ENCODE measurements at places on chromosomes 3 and 15.
A peak's percentile ranks its signal among the peaks of the same experiment; 100 is the strongest.

DNA sequence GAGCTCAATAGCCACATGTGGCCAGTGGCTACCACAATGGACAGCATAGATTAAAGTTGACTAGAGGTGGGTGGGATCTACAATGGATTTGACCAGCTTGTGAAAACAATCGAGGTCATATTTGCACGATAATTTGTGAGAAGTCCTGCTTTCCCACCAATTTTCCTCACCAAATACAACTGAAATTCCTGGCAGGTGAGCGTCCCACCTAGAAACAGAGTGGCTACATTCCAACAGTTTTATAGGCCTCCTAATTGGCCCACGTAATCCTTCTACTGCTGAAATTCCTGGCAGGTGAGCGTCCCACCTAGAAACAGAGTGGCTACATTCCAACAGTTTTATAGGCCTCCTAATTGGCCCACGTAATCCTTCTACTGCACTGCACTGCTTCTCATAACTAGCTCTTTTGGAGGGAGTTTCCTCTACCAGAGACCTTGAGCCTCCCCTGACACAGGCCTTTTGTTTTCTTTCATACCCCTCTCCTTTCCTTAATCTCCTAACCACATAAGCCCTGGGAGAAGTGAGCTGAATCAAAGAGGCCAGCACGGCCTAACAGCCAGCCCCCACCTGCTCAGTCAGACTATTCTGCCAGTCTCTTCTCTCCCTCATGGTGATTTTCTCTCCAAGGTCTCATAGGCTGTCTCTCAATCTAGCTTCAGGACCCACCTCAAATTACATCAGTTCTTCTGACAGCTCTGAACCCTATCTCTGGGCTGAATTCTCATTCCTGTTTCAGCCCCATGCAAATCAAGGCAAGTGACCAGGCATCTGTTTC is 80.2 kb downstream of the BFSP2 start:
- no peak for DNase-seq

- DNase-seq, result no peak
These were observed 313.4 kb downstream of the BCHE start for GRCh38 chr3:165523801-165524200.

GRCh38 chr3:185416513-185416912 is 53.6 kb downstream of the MAP3K13 start:
- DNase-seq, result no peak

- DNase-seq, result no peak
These were observed 100.4 kb downstream of the PCCB start for GRCh38 chr3:136350557-136350956.

- no peak for DNase-seq
These were observed 45.2 kb upstream of the LRRC58 start for GRCh38 chr3:120394347-120394746.

GRCh38 chr3:123533554-123534159 is 51.2 kb downstream of the HACD2 start:
- no peak for DNase-seq

- DNase-seq, result no peak
These were observed 214.5 kb downstream of the RPLP1 start for GRCh38 chr15:69666921-69667811.

DNA sequence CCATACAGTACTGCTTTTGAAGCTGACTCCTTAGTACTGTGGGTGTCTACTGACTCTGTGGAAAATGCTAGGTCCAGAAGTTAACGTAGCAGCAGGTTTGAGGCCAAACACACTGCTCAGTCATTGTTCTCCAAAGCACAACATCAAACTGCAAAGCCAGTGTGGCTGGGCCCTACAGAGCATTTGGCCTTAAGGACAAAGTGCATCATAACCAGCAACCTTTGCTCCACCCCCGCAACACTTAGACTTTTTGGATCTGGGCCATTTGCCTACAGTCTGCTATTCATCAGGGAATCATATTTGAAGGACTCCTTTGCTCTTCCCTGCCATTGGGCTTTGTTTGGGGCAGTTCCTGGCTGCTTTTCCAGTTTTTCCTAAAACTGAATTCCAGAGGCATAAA is 43.1 kb upstream of the ARL6 start:
- no peak for DNase-seq

DNA sequence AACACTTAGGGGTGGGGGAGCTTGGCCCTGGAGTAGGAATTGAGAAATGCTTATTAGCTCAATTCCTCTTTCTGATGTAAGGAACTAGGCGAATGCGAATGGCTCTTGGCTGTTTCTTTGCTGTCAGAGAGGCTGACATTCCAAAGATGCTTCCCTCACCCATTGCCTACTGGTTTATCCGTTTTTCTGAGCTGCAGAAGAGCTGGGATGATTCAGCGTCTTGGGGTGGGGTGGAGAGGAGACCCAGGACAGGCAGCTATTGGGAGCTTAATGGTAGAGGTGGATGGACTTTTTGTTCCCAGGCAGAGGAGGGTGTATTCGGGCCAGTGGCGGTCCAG is 9.8 kb downstream of the PLEKHO2 start:
- DNase-seq, result no peak

- no peak for DNase-seq
These were observed 252.1 kb upstream of the TMCO5A start for GRCh38 chr15:37682304-37682703.

GRCh38 chr3:134337071-134337482 is 37.2 kb downstream of the AMOTL2 start:
- DNase-seq, result no peak

DNA sequence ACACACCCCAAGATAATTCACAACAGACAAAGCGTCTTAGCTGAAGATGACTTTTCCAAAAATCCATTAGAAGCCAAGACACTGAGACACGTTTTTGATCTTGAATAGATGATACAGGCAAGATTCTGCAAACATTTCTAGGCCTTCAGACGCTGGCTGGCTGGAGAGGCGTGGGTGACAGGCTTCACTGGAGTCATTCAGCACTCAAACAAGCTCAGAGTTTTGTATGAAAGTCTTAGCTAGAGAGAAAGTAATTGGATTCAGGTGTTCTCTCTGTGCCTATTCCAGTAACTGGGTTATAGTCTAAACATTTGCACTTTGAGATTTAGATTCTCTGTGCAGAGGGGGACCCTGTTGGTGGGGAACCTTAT is 147.7 kb upstream of the BHLHE40 start:
- DNase-seq, result no peak

DNA sequence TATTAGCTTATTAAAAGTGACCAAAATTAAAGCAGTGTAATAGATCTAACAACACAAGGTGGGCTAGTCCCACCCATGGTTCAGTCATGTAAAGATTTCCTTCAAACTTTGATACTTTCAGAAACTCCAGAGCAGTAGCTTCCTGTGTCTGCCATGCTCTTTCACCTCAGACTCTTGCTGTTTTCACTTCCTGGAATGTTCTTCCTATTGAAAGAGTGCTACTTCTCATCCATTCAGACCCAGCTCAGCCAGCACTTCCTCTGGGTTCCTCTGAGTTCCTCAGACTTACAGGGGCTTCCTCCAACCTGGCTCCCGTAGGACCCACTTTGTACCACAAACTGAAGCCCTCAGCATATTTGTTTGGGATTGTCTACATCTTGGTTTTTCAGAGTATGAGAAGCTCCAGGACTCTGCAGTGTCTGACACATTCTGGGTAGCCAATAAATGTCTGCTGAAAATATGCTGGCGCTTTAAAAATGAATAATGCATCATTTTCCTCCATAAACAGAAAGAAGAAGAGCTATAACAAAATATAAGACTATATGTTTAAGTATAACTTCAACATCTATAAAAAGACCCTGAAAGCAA is 18.0 kb downstream of the NCEH1 start:
- DNase-seq, result no peak

DNA sequence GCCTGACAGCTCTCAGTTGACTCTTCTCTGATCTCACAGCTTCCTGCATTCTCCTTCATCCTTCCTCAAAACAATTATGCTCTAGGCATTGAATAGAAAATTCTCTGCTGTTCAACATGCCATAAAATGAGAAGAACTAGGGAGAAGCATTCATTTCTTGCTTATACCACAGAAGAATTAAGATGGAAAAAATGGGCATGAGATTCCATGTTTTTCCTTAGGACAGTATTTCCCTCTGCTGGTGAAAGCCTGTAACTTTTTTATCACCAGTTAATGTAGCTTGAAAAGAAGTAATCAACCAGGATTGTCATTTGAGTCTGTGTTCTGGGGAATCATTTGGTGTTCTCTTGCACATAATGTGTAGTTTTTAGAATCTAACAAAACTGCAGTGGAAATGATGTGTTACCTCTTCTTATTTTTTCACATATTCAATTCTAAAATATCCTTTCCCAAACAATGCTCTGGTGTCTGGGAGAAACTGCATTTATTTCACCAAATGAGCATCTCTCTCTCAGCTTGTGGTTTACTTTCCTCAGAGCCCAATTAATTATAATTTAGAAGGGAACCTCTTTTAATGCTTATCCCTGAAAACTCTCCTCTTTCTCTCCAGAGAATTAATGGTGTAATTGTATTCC is 92.8 kb upstream of the DCBLD2 start:
- DNase-seq, result no peak

- DNase-seq, result no peak
These were observed 24.9 kb downstream of the ABTB1 start for GRCh38 chr3:127697551-127698240.

- DNase-seq, result no peak
These were observed 103.9 kb upstream of the ROBO1 start for GRCh38 chr3:79871656-79872055.

DNA sequence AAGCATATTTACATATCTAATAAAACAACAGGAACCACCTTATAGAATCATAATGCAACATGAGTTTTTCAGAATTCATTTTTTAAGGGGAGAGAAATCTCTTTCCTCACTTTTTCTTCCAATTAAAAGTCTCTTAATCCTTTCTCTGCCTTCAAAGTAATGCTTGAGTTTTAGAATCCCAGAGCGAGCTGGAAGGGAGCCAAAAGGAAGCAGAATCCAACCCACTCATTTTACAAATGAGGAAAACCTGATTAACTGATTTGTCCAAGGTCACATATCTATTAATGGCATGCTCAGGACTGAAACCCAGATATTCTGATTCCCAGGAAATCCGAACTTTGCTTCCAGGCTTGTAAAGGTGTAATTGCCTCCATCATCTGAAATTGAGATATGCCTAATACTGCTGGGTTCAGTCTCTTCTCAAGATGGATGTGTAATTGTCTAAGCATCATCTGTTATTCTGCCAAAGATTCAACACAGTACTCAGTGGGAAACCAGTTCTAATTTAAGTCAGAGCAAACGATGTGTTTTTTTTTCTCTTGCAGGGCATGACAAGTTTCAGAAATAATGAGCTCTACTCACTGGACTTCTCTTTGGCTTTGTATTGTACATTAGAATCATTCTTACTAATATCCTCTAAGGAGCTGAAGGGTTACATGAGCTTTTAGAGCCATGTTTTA is 481.4 kb upstream of the CFAP20DC start:
- no peak for DNase-seq

DNA sequence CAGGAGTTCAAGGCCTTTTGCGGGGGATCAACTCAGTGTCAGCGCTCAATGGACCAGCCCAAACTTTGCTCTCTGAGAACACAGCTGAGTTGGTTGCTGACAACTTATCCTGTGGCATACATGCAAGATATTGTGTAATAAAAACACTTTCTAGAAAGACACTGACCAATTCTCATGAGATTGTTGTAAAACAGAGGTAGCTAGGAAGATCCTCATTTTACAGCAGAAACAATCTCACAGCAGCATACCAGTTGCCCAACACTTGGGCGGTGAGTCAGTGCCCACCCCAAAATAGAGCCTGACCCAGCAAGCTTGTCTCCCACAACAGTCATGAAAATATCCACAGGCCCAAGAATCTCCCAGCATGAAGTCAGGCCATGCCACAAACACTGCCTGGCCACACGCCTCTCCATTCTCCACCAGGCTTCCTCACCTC is 18.2 kb downstream of the KLHL6 start:
- DNase-seq, result peak; percentile 45

DNA sequence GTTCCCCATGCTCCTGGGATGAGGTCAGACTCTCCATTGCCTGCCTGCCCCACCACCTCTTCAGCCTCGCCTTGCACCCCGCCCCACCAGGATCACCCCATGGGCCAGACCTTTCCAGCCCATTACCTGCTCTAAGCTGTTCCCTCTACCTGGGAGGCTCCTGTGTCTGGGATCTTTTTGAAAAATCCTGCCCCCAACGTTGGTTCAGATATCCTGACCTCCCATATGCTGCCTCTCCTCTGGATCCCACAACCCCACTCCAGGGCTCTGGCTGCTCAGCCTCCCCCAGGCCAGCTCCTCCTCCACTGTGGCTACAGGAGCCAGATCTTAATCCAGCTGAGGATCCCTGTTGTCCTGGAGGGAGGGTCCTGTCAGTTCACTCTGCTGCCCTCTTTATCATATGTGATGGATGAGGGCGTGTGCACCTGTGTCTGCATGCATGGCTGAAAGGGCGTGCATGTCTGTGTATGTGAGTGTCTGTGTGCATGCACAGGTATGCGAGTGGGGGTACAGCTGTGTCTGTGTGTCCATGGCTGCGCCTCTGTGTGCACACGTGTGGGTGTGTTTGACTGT is 21.7 kb upstream of the ALAS1 start:
- DNase-seq, result no peak

GRCh38 chr3:192246847-192247559 is 480.3 kb downstream of the FGF12 start:
- no peak for DNase-seq

- DNase-seq, result peak; percentile 42
These were observed 45.7 kb downstream of the C2CD4B start for GRCh38 chr15:62119227-62119864.

- no peak for DNase-seq
These were observed 721 bp downstream of the P2RY1 start for GRCh38 chr3:152835601-152836102.

DNA sequence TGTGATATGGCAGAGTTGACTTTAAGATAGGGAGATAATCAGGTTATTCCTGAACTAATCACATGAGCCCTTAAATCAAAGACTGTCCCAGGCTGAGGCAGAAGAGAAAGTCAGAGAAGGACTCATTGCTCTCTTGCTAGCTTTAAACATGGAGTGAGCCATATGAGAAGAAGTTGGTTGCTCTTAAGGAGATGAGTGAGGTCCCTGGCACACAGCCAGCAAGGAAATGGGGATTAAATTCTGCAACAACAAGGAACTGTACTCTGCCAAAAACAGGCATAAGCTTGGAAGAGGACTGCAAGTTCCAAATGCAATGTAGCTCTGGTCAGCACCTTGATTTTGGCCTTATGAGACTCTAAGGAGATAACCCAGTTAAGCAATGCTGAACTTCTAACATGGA is 457.0 kb downstream of the PLOD2 start:
- DNase-seq, result no peak

DNA sequence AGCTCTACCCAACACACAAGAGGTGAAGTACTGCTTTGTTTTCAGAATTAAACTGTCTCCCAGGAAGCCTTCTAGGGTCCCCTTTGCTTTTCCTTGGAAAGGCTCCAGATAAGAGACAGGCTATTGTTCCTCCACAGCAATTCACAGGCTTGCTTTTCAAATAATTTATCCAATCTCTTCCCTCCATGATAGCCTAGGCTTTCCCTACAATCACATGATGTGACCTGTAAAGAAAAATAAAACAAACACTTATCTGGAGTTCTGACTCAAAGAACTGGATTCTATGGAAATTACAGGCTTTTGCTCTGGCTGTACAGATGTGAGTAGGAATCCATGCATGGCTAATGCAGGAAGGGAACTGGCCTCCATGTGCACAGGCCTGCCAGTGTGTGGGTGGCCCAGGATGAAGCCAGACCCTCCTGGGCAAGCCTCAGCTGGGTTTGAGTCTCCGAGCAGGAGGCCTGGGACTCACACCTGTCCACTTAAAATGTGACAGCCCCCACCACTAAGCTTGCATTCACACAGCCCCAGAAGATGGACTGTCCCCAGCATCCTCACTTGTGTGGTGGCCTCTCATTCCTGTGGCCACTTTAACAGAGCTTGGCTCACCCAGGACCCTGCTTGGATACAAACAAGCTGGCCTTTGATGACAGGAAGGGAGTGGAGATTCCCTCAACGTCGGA is 75.8 kb upstream of the LEKR1 start:
- DNase-seq, result peak; percentile 24

Data from H54 (cell line).